GM12892 (cell line): ENCODE measurements at places on chromosomes 2 and 18.

GRCh38 chr2:218798767-218799504 is 17.0 kb downstream of the CYP27A1 start:
- no peak for DNase-seq

DNA sequence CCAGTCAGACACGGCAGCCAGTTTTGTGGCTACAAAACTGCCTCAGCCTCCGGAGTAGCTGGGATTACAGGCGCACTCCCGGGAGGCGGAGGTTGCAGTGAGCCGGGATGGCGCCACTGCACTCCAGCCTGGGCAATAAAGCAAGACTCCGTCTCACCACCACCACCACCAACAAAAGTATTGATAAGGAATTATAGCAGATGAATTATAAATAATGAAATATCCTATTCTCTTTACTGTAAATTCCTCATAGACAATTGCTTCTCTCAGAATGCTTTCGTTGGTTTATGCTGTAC is 1.4 kb upstream of the FAM161A start:
- no peak for DNase-seq

- DNase-seq, result no peak
Measured at GRCh38 chr2:156630579-156631337, 194.6 kb downstream of the GPD2 start.

DNA sequence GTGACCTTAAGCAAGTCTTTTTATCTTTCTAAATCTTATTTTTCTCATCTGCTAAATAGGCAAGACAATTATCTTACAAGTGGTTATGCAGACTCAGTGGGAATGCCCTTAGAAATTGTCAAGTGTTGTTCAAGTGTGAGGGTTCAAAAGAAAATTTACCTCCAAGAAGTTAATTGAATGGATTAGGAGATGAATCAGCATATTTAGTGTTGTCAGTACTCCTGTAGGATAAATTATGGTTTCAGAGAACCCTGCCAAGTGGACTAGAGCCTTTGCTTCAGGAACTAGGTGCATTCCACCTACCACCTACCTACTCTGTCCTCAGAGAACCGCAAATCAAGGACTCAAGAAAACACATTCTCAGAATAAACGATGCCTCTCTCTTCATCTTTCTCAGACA is 69.8 kb upstream of the KCTD1 start:
- no peak for DNase-seq

GRCh38 chr2:16030206-16031057 is 90.1 kb downstream of the MYCN start:
- no peak for DNase-seq

GRCh38 chr2:120907822-120908221 is 172.2 kb downstream of the GLI2 start:
- DNase-seq, result no peak
